ENCODE measurements at places on chromosomes 12 and 14.

DNA sequence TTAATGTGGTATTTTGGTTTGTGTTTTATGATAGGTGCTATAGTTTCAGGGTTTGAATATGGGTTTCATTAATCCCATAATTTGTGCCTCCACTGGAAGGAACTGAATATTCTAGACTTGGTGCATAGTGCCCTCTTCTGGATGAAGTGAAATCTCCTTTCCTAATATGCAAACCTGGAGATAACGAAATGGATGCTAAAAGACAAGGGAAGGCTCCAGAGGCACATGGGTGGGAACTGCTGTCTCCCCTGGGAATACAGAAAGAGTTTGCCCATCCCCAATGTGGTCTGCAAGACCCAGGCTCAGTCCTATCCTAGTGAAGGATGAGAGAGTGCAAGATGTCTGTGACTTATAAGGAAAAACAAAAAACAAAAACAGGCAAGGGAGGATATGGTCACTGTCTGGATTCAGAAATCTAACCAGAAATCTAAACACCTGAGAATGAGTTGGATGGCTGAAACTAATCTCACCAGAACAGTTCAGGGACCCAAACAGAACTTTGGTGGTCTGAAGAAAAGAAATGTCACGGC is 142.3 kb upstream of the TMPO start:
- peak; percentile 14 for DNase-seq

DNA sequence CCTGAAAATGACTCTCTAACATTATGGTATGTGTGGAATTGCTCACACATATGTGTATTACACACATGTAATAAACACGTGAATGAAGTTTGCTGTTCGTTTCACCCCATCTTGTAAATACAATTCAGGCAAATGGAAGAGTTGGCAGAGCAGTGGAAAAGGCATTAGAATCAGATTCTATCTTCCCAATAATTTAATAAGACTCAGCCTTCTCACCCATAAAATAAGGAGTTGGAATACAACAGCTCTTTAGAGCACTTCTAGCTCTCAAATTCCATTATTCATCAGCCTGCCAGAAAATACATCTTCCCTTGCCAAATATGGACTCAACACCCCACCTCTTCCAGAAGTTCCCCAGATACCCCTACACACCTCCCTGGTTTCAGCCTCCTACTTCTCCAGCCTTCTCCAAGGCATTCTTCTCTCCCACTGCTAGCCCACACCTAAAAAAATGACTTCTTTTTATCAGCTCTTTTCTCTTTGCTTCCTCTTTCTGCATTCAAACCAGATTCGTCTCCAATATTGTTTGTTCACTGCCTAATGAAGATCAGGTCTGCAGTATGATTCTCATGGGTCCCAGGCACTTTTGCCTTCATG is 66.2 kb upstream of the DYRK2 start:
- no peak for DNase-seq

DNA sequence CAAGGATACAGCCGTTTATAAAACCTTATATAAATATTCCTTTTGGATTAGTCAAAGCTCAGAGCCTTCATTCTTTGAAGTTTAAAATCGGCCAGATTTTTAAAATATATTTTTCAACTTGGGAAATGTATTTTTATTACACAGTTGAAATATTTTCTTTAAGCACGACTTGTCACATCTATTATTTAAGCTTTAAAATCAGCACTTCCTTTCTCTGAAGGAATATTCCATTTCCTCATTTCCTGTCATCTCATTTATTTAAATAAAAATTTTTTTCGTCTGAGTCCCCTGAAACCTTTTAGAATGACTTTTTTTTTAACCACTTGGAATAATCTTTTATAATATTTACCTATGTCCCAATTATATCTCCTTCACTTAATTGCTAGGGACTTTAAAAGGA is 107.5 kb upstream of the PDE3A start:
- DNase-seq, result no peak

GRCh38 chr14:74921987-74922751 is 891 bp downstream of the RPS6KL1 start:
- DNase-seq, result no peak

DNA sequence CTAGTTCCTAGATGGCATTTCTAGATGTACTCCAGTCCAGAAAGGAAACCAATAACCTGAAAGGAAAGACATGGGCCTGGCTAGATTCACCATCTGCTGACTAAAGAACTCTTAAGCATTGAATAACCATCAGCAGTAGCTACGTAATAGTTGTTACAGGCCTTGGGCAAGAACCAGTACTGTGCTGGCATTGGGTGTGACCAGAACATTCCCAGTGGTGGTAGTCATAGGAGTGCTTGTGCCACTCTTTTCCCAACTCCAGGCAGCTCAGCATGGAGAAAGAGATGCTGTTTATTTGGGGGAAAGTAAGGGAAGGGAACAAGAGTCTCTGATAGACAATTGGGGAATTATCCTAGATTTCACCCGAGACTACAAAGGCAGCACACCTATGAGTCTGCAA is 333.3 kb downstream of the SLC16A7 start:
- DNase-seq, result no peak
